ENCODE measurements at places on chromosomes 3 and 15. TPM values are rescaled to one million over a fixed set of nuclear protein-coding genes. Genes with fewer than 3 reads are reported as not detected.

Gene WNT5A
- total RNA-seq, result not detected

Gene CEP152
- total RNA-seq, result 25.0 TPM

Gene OCA2
- not detected for total RNA-seq

Gene DNAJA4
- total RNA-seq, result 39.7 TPM

Measured in T-helper 1 cell treated with Interleukin-12 subunit alpha and Interleukin-12 subunit beta and Interleukin-4 antibody, amounts not matched to agents 30 ng/mL and 1 ng/mL, for 36 hours (primary cell).